ENCODE measurements at places on chromosomes 7 and 10.
A peak's percentile ranks its signal among the peaks of the same experiment; 100 is the strongest.

- DNase-seq = no peak
These were observed 107.3 kb downstream of the ZMIZ1 start for GRCh38 chr10:79176052-79176501.

GRCh38 chr10:122147663-122148062 lies 123.4 kb upstream of the BTBD16 start:
- DNase-seq = no peak

DNA sequence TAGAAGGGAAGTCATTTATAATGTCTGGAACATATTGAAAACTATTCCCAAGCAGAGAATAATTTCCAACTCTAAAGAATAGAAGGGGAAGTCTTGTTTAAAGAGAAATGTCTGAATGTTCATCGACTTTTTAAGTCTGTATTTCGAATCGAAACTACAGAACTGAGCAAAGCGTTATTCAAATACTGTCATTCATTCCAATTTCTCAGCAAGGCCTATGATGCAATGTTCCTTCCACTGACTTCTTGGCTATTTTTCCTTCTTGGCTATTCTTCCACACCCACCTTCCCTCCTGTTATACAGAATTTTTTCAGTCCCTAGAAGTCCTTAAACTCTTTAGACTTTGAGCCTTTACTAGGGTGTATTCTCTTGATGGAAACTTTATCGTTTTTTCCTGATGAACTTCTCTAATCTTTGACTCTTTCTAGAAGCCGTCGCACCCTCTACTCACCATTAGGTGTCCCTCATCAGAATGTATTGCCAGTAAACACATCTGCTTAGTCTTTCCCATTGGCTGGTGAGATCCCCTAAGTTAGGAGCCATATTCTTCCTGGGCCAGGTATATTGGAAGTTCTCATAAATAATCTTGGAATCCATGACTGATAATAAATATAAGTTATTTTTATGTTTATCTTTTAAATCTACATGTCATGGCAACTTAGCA lies 235.7 kb upstream of the CCDC6 start:
- DNase-seq = no peak

DNA sequence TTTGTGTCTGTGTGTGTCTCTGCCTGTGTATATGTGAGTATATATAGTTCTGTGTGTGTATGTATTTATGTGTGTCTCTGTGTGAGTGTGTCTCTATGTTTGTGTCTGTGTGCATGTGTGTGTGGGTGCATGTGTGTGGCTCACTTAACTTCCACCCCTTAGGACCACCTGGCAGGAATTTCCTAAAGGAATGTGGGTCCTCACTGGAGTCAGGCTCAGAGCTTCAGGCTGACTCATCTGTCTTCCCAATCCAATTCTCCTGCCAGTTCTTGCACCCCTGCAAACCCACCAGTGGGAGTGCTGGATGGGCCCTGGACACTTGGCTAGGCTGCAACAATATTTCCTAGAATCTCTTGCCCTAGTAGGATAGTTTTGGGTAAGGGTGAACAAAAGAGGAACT lies 70.2 kb upstream of the GRB10 start:
- DNase-seq = peak; percentile 30

- no peak for DNase-seq
These were observed 179.7 kb upstream of the MALRD1 start for GRCh38 chr10:18868919-18869318.

DNA sequence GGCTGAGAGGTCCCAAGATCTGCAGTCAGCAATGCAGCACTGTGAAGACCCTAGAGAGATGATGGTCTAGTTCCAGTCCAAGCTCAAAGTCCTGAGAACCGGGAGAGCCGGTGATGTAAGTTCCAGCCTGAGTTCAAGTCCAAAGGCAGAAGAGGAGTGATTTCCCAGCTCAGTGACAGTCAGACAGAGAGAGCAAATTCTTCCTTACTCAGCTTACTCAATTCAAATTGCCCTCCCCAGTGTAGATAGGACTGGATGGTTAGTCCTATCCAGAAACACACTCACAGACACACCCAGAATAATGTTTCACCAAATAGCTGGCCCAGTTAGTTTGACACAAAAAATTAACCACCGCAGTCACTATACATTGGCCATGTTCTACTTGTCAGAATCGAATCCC lies 185.5 kb upstream of the MYO3A start:
- no peak for DNase-seq

DNA sequence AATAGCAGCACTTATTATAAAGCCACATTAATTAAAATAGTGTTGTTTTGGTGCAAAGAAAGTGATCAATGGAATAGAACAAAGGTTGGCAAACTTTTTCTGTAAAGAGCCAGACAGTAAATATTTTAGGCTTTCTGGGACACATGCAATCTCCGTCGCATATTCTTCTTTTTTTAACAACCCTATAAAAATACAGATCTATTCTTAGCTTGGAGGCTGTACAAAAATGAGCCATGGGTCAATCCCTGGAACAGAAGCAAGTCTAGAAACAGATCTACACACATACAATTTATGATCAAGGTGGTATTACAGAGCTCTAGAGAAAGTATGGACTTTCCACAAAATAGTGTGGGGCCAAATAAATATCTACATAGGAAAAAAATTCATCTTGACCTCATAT lies 71.8 kb downstream of the ARHGAP21 start:
- DNase-seq = no peak

DNA sequence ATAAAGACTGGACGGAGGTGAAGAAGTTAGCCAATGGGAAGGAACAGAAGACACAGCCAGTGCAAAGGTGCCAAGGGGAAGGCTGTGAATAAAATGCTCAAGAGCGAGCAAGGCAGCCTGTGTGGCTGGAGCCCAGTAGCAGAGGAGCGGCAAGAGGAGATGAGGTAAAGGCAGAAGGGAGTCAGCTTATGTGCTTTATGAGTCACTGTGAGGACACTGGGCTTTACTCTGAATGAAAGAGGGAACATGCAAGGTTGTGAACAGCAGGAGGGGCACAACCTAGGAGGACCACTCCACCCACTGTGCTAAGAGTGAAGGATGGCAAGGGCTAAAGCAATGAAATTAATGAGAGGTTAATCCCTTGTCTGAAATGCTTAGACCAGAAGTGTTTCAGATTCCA lies 129.0 kb upstream of the ODAD2 start:
- DNase-seq = no peak

GRCh38 chr7:47935336-47935735 lies 12.9 kb downstream of the PKD1L1 start:
- DNase-seq = no peak

DNA sequence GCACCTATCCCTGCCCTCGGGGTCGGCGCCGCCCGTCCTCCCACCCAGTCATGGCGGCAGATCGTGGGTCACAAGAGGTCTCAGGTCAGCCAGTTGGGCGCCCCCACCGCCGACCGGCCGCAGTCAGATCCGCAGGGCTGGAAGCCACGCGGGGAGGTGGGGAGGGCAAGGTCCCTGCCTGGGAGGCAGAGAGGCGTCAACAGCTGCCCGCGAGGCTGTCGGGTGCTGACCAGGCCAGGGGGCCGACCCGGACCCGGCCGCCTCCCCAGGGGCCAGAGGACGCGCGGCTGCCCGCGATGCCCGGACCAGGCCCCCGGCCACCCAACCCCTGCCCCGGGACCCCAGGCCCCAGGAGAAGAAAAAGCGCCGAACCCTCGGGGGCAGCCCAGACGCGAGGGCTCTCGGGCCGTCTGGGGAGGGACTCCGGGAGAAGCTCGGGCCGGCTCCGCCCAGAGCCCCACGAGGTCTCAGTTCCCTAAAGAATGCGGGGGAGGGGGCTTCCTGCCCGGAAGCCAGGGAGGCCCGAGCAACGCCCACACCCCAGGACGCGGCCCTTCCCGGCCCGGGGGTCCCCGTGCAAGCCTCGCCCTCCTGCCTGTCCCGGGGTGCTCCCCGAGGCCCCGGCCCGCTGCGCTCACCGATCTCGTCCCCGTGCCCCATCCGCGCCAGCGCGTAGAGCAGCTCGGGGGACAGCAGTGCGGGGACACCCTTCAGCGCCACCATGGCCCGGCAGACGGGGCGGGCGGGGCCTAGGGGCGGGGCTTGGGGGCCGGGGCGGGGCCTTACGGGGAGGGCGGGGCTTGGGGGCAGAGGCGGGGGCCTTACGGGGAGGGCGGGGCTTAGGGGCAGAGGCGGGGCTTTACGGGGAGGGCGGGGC lies at the start of gene FUOM:
TSS of gene FUOM (minus strand) at position 735 of the 877 bp plus-strand sequence. CDS start at position 723, 12 bp downstream.
- peak; percentile 95 for DNase-seq

- no peak for DNase-seq
These were observed 88.6 kb downstream of the MPP7 start for GRCh38 chr10:28214219-28214618.

DNA sequence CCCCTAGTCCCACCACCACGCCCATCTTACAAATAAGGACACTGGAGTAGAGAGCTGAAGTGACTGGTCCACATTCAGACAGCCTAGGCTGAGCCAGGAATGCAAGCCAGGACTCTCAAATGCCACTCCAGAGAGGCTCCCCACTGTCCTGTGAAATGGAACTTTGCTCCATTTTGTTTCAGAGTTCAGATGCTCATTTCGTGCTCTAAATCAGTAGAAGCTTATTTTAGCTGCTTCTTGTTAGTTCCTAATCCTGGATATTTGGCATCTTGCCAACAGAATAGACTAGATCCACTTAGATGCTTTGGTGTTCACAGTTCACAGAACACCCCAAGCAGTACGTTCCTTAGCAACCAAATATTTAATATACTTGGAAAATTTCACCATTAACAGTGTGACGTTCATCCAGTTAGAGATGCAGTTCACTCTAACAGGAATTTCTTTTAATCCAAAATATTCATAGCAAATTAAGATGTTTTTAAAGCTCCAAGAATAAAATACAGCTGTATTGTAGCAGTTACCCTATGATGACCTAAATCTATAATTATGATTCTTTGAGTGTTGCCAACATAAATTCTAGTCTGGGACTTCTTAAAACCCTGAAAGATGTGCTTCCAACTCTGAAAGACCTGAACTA lies 7.3 kb downstream of the MMP21 start:
- DNase-seq = no peak

DNA sequence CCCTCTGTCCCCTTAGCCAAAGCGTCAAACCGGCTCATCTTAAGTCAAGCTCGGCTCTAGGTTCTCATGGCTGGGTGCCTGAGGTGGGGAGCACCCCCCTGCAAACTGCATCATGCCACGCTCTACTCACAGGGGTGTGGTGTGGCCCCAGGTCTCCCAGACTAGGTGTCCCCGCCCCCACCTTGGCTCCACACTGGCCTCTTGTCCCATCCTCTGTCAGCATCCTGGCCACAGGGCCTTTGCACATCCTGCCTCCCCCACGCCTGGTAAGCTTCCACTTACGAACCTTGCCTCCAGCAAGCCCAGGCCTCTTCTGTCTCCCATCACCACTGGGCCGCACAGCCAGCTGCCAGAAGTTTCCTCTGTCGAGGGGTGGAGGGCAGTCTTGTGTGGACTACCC lies 20.2 kb upstream of the GRIFIN start:
- DNase-seq = no peak

DNA sequence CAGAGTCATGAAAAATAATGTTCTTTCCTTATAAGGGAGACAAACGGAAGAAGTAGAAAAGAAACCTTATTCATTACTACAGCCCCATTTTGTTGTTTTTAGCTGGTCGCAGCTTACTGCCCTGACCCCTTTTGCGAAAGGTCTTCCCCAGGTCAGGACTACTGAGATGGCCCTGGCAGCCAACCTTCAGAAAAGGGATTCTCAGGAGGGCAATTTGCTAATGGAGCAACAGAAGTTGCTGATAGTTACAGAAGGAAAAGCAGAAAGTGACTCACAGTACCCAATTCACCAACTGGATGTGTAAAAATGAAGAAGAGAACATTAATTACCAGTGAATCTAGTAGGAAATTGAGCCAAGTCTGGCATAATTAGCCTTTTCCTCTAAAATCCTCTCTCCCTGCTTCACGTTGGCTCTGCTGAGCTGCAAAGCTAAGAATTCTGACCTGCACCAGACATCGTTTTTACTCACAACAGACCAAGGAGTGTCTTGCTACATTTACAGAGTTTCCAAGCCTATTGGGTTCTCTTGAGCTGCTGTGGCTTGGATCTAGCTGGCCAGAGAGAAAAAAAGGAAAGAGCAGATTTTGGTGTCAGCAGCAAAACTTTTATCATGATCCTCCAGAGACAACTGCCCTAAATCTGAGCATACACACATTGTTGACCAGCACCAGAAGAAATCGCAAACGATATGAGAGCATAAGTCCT lies 499.9 kb upstream of the FZD8 start:
- no peak for DNase-seq

- DNase-seq = no peak
These were observed 395.5 kb downstream of the SUGCT start for GRCh38 chr7:40530292-40530691.

GRCh38 chr7:102455596-102455995 lies 9.1 kb downstream of the ALKBH4 start:
- DNase-seq = no peak

DNA sequence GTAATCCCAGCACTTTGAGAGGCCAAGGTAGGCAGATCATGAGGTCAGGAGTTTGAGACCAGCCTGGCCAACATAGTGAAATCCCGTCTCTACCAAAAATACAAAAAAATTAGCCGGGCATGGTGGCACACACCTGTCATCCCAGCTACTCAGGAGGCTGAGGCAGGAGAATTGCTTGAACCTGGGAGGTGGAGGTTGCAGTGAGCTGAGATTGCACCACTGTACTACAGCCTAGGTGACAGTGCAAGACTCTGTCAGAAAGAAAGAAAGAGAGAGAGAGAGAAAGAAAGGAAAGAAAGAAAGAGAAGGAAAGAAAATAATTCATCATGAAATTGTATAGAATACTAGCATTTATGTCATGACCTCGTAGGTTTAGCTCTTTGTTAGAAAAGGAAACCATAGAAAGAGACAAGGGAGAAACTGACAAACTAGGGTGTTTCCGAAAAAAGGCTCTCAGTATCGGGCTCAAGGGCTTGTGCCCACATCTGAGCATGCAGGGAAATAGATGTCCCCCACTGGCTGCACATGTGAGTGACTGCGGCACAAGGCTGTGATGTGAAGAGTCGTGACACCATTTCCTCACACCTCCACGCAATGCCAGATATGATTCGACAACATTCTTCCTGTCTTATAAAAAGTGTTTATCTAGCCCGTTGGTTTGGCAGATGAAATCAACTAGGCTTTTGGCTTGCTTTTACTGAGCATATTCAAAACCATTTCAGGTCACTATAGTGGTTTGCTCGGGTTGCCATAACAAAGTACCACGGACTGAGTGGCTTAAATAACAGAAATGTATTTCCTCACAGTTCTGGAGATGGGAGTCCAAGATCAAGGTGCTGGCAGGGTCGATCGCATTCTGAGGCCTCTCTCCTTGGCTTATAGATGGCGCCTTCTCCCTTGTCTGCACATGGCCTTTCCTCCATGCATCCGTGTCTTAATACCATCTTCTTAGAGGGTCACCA lies 2.0 kb downstream of the SRGN start:
- DNase-seq = peak; percentile 84

DNA sequence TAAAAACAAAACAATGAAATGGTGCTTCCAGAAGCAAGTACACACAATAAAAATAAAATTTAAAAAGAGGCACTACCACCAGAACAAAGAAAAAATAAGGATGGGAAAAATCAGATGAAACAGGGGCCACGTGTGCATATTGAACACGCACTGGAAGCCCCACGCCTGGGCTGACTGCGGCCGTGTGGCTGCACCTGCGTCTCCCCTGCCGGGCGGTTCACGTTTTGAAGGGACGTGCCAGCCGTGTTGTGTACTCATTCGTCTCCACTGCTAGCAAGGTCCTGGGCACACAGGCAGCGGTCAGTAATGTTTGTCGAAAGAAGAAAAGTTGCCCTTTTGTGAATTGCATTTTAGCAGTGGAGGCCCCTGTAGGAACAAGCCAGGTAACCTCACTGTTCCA lies 255.9 kb upstream of the RNF32 start:
- DNase-seq = no peak
